ENCODE measurements at places on chromosomes 13 and 19.

DNA sequence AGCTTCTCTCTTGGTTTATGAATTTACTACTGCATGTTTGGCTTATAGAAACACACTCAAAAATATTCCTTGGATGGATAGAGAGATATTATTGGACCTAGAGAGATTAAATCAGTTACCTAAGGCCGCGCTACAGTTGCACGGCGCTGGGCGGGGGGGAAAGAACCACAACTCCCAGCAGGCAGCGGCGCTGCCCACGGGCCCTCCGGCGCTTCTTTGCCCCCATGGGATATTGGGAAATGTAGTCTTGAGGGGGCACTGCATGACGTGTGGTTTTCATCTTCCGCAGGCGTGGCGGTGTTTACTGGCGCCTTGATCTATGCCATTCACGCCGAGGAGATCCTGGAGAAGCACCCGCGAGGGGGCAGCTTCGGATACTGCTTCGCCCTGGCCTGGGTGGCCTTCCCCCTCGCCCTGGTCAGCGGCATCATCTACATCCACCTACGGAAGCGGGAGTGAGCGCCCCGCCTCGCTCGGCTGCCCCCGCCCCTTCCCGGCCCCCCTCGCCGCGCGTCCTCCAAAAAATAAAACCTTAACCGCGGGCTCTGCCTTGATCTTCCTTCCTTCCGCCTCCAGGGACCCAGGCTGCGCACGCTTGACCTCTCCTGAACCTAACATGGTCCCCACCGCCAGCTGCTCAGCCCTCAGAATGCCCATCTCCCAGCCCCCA, 4.8 kb downstream of the EMP3 start:
- DNase-seq, result peak; percentile 84

DNA sequence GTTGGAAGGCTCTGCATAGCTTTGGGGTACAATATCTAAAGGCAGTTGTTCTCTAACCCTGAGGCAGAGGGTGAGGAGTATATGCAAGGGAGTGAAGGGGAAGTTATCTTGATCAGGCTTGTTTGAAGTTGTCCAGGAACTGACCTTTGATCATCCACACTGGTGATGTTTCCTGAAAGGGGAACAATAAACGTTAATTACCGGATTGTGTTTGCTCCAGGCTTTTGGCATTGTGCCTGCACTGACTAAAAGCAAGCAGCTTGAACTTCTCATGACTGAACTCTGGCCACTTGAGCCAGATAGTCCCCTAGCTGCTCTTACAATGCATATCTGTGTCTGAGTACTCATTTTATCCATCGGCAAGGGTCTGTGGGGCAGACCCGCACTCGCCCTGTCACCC, 27.0 kb upstream of the ZNF726 start:
- no peak for DNase-seq

GRCh38 chr19:14758816-14759215, 19.5 kb downstream of the ADGRE2 start:
- no peak for DNase-seq

DNA sequence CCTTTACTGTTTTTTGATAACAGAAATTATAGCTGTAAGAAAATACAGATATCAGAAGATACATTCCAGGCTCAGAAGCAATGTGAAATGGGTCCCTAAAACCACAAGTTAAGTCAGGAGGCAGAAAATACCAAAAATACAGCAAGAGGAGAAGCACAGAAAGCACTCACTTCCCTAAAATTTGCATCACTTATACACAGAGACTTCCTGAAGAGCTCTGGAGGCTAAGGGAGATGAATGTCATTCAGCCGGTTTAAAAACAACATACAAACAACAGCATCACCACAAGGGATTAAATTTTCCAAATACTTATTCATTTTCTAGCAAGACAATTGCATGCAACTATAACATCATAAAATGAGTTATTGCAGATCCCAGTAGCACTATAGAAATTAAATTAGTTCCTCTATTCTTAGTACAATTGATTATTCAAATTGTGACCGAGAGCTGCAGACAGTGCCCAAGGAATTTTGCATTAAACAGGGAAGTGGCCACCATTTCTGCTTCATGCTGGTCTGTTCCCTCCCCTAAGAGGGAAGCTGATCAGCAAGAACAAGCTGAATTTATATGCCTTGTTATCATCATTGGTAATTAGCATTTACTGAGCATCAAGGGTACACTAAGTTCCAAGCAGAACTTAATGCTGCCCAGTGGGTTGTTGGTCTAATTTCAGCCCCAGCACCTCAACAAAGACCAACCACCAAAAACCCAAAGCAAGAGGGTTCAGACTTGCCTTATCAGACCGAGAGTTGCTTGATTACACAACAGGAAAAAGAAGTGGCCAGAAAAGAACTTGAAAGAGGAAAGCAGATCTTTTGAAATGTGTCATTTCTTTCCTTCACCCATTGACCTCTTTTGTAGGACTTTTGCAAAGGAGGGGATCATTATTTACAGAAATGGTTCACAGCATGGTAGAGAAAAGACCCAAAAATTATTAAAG, 140.7 kb downstream of the KCTD12 start:
- no peak for DNase-seq

- DNase-seq, result no peak
Measured at GRCh38 chr13:33284031-33284430, 1.5 kb downstream of the STARD13 start.

- DNase-seq, result no peak
Measured at GRCh38 chr13:89363144-89363543, 1692.0 kb downstream of the SLITRK5 start.

DNA sequence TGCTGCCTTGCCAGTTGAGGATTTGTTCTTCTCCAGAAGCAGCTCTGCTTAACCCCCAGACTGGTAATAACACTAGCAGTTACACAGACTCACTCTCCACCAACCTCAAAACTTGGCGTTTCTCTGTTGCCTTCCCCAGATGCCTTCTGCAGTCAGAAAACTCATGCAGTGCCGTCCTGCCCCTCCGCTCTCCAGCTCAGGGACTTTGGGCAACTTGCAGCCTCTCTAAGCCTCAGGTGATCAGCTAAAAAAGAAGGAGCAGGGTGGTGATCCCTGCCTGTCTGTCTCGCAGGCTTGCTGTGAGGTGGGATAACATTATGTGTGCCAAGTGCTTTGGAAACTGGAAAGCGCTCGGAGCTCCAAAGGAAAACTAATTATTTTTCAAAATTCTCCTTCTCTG, 391.6 kb downstream of the HS6ST3 start:
- DNase-seq, result no peak

GRCh38 chr13:94660695-94661326, 51.5 kb downstream of the SOX21 start:
- peak; percentile 15 for DNase-seq

DNA sequence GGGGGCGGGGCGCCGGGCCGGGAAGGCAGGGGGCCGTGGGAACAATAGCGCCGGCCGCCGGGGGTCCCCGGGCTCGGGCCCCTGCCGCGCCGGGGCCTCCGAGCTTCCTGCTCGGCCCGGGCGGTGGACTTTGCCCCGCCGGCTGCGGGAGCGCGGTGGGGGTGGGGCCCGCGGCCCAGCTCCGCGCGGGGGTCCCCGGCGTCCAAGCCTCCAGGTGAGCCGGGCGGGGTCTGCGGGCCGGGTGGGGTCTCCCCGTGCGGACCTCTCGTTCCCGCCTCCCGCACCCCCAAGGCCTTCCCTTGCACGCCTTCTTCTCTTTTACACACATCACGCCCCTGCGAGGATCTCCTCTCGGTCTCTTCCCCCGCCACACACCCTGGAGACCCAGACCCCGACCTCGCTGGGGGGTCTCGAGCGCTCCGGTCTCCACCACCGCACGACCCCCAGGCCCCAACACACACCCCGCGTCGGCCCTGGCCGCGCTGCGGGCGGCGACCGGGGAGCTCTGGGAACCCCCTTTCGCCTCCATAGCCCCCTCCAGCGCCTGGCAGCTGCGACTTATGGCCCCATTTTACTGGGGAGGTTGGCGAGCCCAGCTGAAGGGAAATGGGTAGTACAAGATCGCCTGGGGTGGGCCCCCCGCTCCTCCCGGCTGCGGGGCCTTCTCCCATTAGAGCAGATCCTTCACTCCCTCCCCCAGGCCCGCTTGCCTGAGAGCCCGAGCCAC, 711 bp downstream of the CAMSAP3 start:
- no peak for DNase-seq

GRCh38 chr13:40637643-40638042, 28.8 kb downstream of the FOXO1 start:
- DNase-seq, result no peak

- peak; percentile 22 for DNase-seq
Measured at GRCh38 chr19:4678881-4679790, 9.0 kb upstream of the MYDGF start.

DNA sequence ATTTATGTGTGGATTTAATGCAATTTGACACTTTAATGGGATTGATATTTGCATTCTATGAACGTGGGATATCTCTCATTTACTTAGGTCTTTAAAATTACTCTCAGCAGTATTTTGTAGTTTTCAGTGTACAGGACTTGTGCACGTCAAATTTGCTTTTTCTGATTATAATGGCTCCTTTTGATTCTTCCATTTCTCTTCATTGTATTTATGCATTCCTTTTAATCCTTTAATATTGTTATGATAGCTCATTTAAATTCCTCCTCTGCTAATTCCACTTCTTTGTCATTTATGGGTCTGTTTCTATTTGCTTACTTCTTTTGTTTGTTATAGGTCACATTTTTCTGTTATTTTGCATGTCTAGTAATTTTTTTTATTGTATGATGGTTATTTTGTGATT, 226.6 kb downstream of the ATP8A2 start:
- no peak for DNase-seq

DNA sequence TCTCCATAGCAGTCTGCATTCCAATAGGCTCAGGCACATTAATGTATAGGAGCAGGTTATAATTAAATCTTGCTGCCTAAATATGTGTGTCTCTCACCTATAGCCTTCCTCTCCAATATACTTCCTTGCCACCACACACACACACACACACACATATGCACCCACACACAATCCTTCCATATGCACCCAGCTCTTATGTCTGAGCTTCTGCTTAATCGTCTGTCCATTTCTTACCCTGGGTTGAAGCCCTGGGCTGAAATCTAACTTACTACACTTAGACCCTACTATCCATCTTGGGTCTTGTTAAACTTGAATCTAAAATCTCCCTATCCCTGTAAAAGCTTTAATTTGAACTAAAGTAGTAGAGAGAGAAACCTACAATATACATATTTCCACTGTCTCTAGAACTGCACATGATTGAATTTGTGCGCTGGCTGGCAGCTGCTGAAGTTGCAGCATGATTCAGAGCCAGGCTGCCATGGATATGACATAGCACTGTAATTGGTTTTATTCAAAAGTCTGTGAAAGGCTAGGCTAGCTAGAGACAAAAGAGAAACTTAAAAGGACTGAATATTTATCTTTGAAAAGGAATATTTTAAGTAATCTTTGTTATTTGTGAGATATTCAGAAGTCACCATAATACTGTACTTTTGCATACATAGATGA, 25.7 kb upstream of the FREM2 start:
- no peak for DNase-seq

GRCh38 chr19:30682999-30683536, 310.9 kb downstream of the ZNF536 start:
- peak; percentile 68 for DNase-seq

GRCh38 chr19:37227996-37228395, 10.0 kb downstream of the ZNF383 start:
- DNase-seq, result peak; percentile 38

DNA sequence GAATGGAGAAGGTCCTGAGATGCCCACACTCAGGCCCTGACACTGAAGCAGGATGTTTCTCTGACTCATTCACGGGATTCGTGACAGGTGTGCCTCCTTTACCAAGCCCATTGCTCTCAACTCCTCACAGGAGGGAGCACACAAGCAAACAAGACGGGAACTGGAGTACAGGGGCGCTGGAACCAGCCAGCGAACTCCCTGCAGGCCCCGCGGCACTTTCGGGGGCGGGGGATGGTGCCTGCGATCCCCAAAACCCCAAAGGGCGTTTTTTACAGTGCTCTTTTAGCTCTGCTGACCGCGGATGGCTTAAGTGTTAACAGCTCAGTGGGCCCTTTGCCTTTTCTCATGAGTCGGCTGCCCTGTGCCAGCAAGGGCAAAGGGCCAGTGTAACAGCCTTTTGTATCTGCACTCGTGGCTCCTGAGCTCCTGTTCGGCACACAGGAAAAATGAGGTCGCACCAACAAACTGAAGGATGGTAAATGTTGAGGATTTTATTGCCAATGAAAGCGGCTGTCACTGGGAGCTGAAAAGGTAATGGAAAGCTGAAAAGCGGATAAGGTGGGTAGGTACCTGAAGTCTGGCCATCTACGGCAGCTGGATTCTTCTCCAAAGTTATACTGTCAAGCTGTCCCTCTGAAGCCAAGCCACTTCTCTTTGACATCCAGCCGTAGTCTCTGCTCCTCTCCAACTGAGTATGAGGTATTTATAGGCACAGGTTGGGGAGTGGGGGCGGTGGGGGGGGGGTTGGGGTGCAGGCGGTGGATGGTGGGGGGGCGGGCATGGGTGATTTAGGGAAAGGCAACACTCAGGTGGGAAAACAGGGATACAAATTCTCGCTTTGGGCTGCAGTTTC, 65.0 kb upstream of the TRPC4 start:
- no peak for DNase-seq

- no peak for DNase-seq
Measured at GRCh38 chr13:100508996-100509395, 79.6 kb downstream of the GGACT start.

- DNase-seq, result no peak
Measured at GRCh38 chr19:8238251-8238650, 29.1 kb downstream of the CERS4 start.

DNA sequence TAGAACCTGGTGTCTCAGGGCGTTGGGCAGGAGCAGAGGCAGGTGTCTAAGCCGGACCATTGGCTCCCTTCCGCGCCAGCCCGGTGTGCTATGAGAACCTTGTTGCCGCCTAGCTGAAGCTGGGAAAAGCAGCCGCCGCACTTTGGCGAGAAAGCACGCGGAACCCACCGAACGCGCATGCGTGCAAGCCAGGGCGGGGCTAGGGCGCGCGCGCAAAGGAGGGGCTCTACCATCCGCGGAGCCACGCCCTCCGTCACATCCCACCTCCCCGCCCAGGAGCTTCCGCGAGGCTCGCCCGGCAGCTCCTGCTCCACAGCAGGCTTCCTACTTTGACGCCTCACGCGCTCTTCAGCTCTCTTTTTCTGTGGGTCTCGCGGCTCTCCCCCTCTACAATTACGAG, 51.3 kb downstream of the WDR87 start:
- peak; percentile 69 for DNase-seq

- DNase-seq, result peak; percentile 87
Measured at GRCh38 chr13:24264976-24265375, 44.4 kb upstream of the C1QTNF9 start.

GRCh38 chr19:51722492-51722891, 1.3 kb downstream of the HAS1 start:
- DNase-seq, result no peak

GRCh38 chr13:48979892-48980291, 4.2 kb downstream of the FNDC3A start:
- no peak for DNase-seq

GRCh38 chr13:97226788-97227627, 4.9 kb downstream of the MBNL2 start:
- peak; percentile 59 for DNase-seq

- DNase-seq, result no peak
Measured at GRCh38 chr13:95862408-95862807, 185.5 kb downstream of the DNAJC3 start.

- DNase-seq, result no peak
Measured at GRCh38 chr13:39512687-39513086, 90.3 kb downstream of the LHFPL6 start.

All from stimulated activated CD4-positive, alpha-beta T cell treated with anti-CD3 and anti-CD28 coated beads, Interleukin-15, amount 100 ng/mL, for 24 hours (primary cell).